COLO829 (cell line): ENCODE measurements at places on chromosomes 1 and 21.

GRCh38 chr1:44472620-44473525, 67.8 kb downstream of the RNF220 start:
- no peak for DNase-seq

- peak; percentile 42 for DNase-seq
These were observed 29.1 kb downstream of the KNCN start for GRCh38 chr1:46522184-46522968.

GRCh38 chr1:179230721-179231120, 1.2 kb upstream of the ABL2 start:
- no peak for DNase-seq

DNA sequence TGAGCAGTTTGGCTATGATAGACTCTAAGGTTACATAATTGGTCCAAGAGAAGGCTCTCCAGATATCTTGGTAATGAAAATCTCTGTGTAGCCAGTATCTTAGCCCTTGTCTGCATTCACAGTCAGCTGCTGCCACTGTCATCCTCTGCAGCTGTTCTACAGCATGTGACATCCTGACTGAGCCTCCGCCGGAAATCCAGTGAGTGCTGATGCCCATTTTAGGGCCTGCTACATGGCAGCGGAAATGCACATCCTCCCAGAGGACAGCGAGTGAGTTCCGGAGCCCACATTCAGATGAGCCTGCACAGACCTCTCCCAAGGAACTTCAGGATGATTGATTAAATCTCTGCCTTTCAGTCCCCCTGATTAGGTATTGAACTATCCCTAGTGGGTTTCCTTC, 237.1 kb downstream of the HHIPL2 start:
- no peak for DNase-seq

DNA sequence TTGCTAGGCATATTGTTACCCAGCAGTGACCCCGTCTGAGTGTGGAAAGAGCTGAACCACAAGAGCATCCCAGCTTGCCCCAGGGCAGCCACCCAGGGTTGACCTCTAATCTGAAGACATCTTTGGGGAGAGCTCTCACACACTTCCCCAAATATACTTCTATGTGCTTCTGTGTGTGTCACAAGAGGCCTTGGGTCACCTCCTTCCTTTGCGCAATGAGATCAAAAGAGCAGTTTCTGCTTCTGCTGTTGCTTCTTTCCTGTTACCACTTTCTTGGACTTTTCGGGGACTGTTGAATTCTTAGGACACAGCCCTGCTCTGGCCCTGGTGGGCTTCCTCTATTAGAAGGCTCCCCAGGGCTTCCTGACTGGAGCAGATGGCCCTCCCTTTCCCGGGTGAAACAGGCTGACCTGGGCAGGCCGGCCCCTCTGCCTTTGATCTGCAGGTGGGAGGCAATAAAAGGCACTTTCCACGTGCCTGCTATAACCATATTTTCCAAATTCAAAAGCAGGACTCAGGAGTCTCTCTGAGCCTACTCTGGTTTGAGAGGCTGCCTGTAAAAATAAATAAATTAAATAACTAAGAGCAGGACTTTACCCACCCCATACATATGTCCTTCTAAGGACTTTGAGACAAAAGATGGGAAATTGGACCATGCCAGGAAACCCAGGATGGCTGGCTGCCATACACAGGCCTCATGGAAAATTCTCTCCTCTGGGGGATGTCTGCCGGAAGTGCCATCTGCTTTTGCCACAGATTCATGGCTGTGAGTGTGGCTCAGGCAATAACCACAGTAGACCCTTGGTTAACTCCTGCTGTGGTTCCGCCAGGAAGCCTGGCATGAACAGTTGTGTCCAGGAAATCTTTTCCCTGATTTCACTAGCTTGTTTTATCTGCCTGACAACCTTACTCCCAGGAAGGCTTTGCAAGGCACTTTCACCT, 28.3 kb upstream of the RCSD1 start:
- no peak for DNase-seq

GRCh38 chr1:59340411-59341307, 43.8 kb downstream of the FGGY start:
- no peak for DNase-seq

DNA sequence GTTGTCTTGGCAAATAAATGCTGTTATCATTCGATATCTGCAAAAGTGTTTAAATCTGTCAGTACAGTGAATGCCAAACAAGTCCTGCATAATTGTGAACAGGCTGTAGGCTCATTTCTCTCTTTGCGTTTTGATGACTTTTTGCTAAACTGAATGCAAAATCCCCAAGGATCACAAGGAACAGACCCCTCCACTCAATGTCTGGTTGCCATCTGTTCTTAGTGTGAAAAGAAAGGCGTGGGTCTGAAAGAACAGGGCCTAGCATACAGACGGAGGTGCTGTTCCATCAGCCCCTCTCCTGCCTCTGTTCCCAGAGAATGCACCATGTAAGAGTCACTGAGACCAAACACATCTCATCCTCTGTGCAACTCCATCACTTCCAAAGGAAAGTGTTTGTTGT, 40.4 kb downstream of the EIF2B3 start:
- DNase-seq, result no peak

- DNase-seq, result no peak
These were observed 63.3 kb upstream of the RNF11 start for GRCh38 chr1:51172811-51173210.

- no peak for DNase-seq
These were observed 306.4 kb downstream of the HHAT start for GRCh38 chr1:210635108-210635507.

- peak; percentile 15 for DNase-seq
These were observed 1.8 kb upstream of the ELAPOR1 start for GRCh38 chr1:109112056-109112651.

GRCh38 chr1:46197560-46197963, 672 bp downstream of the POMGNT1 start:
- no peak for DNase-seq

- DNase-seq, result no peak
These were observed 3.8 kb downstream of the LMX1A start for GRCh38 chr1:165352442-165353293.

GRCh38 chr1:170388489-170388888, 143.5 kb upstream of the GORAB start:
- no peak for DNase-seq

- DNase-seq, result no peak
These were observed 42.6 kb downstream of the SIPA1L2 start for GRCh38 chr1:232587141-232588008.

DNA sequence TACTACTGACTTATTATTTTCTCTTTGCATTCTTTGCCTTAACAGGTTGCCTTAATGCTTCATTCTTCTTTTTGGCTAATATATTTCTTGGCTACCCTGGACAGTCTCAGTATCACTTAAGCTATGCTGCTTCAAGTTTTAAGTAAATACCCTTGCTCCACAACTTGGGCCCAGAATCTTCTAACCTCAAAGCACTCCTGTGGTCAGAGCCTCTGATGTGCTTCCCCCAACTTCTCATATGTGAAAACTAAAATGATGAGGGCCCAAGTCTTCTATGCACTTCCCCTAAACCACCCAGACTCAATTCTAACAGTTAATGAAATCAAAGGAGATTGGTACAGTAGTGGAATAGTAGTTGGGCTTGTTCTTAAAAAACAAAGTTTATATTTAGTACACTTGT, 314.1 kb downstream of the PLPP3 start:
- DNase-seq, result no peak

DNA sequence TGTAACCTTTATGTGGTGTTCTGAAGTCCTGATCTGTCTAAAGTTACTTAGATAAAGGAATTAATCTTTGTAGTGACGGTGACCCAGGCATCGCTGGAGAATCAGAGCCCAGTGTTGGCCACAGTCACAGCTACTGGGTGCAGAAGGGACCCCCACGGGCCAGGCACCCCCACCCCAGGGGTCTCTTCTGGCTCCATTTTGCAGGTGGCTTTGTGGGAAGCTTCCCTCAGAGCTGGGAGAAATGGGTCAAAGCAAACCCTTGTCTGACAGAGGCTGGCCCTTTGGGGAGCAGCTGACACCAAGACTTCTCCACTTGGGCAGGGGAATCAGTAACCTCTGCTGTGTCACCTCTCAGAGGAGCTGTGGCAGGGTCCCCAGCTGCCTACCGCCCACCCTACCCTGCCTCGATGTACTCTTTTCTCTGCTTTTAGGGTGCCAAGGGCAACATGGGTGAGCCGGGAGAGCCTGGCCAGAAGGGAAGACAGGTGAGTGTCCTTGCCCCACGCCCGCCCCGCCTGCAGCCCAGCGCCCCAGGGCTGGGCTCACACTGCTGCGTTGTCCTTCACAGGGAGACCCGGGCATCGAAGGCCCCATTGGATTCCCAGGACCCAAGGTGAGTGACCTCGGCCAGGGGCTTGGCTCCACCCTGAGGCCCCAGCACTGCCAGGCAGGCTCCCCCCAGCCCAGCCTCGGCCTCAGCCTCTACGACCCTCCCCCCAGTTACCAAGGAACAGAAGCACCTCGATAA, 17.7 kb downstream of the COL6A2 start:
- DNase-seq, result no peak

DNA sequence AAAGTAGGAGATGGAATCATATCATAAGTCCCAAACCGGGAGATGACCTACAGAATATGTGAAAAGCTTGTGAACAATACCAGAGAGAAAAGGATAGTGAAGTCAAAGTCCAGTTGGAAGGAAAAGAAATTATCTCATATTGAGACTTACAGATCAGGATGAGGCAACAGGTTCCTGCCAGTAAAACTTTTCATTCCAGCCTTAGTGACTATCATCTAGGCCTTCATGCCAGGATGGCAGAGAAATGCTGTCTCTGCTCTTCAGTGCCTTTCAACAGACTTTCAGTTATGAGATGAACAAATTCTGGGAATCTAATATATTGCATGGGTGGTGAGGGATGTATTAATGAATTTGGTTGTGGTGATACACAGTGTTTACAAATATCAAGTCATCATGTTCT, 52.3 kb downstream of the NTMT2 start:
- DNase-seq, result no peak

DNA sequence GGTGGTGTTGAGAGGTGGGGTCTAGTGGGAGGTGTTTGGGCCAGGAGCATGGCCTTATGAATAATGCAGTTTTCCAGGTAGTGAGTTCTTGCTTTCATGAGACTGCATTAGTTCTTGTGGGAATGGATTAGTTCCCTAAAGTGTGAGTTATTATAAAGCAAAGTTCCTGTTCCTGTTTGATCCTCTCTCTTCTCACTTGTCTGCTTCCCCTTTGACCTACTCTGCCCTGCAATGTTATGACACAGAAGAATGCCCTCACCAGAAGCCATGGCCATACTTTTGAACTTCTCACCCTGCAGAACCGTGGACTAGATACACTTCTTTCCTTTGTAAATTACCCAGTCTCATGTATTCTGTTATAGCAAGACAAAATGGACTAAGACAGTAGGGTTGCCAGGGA, 53.6 kb downstream of the MAP3K7CL start:
- no peak for DNase-seq

DNA sequence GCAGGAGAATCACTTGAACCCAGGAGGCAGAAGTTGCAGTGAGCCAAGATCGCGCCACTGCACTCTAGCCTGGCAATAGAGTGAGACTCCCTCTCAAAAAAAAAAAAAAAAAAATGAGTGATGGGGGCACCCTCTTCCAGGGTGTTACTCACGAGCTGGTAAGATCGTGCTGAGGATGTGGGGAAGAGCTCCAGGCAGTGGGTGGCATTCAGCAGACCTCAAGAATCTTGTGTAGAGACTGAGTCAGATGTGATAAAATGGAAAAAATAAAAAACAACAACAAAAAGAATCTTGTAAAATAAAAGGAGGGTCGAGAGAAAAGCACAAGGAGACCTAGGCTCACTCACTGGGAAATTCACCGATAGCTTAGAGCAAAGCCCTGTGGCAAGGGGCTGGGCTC, 38.5 kb downstream of the EPHA2 start:
- DNase-seq, result no peak

DNA sequence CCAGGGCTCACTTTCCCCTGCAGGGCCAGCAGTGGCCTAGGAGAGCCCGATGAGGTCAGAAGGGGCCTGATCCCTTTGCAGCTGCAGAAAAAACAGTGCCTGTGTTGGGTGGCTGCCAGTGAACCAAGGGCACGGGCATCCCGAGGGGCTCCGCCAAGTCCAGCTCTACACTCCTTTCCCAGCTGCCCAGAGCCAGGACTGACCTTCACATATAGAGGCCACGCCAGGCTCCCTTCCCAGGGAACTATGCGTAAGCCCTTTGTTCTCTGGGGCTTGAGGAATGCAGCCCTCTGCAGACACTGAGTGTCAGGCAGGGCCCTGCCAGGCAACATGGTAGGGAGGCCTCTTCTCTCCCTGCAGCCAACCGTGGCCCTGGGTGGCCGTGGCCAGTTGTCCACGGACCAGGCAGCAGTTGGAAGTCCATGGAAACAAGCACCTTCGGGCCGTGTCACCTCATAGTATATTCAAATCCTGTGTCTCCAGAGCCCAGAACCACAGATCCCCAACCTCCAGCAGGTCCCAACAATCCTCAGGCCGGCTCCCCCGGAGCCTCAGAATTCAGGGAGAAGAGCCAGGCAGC, 194.0 kb downstream of the NPHP4 start:
- DNase-seq, result no peak

GRCh38 chr1:48285525-48285924, 63.0 kb downstream of the SLC5A9 start:
- no peak for DNase-seq

DNA sequence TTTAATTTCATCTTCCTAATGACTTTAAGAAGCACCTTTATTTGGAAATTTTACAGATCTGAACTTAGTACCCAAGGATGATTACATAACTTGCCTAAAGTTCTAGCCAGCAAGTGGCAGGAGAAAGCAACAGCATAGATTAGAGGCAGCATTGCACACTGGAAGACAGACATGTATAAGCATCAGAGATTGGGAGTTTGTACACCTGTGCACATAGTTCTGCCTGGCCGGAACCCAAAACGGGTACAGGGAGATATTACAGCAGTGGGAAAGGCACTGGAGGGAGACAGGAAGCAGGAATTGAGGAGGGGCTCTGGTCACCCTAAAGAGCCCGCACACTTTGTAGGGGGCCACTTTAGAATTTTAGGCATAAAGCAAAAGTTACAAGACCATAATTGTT, 19.3 kb downstream of the GBP6 start:
- DNase-seq, result no peak

DNA sequence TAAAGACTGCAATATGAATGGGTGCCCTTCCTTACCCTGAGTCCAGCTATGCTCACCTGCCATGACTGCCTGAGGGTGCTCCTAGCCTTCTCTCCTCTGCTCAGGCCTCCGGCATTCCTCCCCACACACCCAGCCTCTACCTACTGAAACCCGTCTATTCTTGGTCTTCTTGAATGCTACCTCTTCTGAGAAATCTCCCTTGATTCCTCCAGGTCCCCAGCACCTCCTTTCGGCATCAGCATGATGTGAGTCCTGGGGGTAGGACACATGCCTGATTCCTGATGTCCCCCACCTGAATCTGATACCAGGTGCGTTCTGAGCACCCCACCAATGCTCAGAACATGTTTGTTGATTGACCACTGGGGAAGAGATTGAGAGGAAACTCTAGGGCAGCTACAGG, 8.6 kb downstream of the LDLRAD1 start:
- DNase-seq, result no peak
